Memory B cell (primary cell): ENCODE measurements at places on chromosomes 4 and X.

GRCh38 chrX:130694983-130695382 is 208.0 kb downstream of the ENOX2 start:
- no peak for DNase-seq

GRCh38 chr4:151859641-151860040 is 98.8 kb upstream of the GATB start:
- DNase-seq = no peak

GRCh38 chr4:188031751-188032150 is 36.2 kb downstream of the ZFP42 start:
- no peak for DNase-seq

- DNase-seq = no peak
Measured at GRCh38 chr4:105153749-105154148, 7.1 kb downstream of the TET2 start.
